Femur (tissue), 1 donor: ENCODE measurements at places on chromosomes 11 and 22.

GRCh38 chr11:122275508-122275907 is 159.5 kb upstream of the BLID start:
- no peak for DNase-seq

GRCh38 chr22:17896586-17896985 is 122.3 kb upstream of the BID start:
- peak; percentile 69 for DNase-seq

- no peak for DNase-seq
Observed at GRCh38 chr11:61056571-61056970, 45.7 kb upstream of the CD5 start.

DNA sequence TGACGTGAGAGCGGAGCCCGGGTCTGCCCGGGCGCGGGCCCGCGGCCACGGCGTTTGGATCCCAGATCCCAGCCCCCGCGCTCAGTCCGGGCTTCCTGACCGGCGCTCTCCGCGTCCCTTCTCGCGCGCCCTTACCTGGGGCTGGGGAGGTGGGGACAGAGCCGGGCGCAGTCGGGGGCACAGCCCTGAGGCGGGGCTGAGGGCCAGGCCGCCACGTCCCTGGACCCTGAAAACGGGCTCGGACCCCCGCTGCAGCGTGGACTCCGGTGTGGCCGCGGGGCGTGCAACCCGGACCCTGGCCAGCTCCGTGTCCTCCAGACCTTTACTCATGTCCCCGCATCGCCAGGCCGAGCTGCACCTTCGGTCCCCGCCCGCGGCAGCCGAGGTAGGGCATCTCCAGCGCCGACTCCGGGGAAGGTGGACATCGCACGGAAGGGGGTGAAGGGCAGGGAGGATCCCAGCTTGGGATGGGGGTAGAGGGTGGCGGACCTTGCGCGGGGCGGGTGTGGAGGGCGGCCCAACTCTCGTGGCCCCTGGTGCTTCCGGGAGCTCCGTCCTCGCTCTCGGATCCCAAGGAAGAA is 9.9 kb upstream of the AIFM3 start:
- no peak for DNase-seq
